Brain microvascular endothelial cell (primary cell): ENCODE measurements at places on chromosomes 12 and 14.

DNA sequence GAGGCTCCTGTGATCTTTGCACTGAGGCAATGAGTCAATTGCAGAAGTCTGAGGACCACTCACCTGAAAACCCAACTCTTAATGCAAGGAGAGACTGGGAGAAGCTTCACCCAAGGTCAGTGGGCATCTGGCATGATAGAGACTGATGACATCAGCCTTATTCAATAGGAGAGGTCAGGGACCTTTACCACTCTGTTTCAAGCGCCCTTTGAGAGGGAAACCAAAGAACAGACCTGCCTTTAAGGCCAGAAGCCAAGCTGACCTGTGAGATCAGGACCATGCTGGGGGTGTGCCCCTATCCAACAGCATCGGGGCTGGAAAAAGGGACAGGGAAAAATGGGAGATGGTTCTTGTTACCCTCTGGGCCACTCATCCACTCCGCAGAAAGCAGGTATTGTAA is 83.3 kb upstream of the FOXN3 start:
- DNase-seq, result no peak

DNA sequence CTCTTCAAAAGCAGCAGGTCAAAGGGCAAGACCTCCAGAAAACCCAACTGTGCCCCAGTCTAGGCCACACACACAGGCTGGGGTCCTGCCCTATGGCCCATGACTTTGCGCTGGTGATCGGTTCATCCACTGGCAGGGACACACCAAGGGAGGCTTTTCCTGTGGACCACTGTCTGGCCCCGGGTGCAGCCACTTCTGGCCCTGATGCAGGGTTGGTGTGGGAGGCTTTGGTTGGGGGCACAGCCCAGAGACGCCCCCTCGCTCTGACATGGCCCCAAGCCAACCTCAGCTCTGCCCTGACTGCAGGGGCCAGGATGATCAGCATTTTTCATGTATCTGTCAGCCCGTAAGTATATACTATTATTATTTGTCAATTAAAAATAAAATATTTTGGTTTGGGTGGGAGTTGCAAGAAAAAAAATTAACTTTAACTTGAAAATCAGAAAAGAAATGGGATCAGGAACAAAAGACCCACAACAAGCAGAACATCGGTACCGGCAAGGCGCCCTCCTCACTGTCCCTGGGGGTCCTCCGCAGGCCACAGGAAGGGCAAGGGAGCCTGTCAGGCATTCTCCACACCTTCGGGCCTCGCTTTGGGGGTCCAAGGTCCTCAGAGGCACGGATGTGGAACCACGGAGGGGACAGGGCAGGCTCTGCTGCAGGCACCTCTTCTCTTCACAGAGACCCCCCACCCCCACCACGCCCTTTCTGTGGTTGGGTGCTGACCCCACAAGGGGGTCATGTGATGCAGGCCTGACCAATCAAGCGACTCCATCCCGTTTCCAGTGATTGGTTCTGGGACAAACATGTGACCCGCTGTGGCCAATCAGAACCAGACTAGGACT is 181.5 kb upstream of the SFSWAP start:
- DNase-seq, result no peak

DNA sequence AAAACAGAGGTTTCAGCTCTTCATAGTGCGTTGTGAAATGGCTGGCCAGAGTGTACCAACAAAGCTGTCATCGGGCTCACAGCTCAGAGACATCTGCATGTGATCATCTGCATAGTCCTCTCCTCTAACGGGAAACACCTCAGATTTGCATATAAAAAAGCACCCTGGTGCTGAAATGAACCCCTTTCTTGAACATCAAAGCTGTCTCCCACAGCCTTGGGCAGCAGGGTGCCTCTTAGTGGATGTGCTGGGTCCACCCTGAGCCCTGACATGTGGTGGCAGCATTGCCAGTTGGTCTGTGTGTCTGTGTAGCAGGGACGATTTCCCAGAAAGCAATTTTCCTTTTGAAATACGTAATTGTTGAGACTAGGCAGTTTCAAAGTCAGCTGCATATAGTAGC is 14.3 kb upstream of the PAPLN start:
- no peak for DNase-seq

DNA sequence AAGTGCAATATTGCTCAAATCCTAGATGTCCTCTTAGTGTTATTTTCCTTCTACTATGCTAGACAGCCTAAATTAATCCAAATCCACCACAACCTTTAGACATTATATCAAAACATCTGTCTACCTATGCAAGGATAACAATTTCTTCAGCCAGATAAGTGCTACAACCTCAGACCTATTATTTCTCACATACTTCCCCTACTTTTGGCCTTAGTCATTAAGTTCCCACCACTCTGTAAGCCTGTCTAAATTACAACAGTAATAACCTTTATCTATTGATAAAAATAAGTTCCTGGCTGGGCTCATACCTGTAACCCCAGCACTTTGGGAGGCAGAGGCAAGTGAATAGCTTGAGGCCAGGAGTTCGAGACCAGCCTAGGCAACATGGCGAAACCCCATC is 74.0 kb downstream of the KIF21A start:
- no peak for DNase-seq

DNA sequence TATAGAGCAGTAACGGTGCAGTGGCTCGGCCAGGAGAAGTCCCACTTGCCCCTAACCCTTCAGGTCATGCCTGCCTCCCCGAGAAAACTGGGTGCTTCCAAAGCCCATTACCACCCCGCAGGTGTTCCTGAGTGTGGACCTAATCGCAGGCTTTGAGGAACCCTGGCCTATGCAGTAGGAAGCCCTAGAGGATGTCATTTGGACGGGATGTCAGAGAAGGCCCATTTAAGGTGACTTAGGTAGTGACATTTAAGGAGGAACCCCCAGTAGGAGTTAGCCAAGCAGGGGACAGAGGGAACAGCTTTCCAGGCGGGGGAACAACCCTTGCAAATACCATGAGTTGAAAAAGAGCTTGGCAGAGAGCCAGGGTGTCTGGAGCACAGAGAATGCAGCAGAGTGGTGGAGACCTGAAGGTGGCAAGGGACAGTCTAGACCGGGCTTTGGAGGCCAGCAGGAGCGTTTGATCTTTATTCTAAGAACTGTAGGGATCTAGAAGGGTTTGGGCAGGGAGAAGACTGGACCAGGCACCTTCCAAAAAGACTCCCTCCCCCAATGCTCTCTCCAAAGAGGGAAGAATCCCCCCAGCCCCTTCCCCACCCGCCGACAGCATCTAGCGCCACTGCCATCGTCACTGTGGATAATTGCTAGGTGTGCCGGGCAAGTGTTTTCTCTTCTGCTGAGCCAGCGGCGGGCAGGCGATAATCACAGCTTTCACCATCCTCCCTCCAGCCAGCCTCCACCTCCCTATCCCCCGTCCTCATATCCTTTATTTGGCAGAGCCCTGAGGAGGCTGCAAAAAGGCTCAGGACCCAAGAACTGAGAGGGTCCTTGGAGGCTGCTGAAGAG is 33.3 kb upstream of the BEGAIN start:
- DNase-seq, result no peak

- DNase-seq, result no peak
These were observed 57.6 kb downstream of the CCDC85C start for GRCh38 chr14:99546234-99546879.

DNA sequence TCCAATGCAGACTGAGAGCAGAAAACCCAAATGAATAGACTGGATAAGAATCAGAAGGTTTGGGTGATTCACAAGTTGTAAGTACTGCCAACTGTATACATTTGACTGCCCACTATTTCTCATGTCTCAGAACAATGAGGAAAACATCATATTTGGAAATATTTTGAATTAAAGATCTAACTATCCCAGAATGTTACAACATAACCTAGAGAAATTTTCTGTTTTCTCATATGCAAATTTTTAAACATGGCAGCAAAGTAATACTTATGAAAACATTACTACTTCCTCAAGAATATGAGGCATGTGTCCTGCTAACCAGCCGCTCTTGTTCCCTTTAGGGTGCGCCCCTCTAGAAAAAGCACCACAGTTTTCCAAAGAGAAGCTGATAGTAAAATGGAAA is 179.9 kb downstream of the PTPRO start:
- DNase-seq, result no peak

DNA sequence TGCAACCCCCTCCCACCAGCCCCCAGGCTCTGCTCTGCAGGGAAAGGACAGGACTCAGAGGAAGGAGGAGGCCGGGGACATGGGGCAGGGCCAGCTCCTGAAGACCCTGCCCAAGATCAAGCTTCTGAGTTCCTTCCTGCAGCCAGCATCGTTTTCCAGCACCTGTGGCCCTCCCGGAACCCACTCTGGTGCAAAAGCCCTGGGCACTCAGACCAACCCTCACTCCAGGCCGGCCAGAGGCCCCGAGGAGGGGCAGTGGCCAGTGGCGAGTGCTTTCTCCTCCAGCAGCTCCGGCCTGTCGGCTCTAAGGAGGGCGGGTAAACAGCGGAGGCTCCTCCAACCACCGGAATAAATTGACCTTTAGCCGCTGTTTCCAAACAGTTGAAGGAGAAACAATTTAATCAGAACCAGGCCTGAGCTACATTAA is 10.8 kb downstream of the TMEM179 start:
- DNase-seq, result no peak

DNA sequence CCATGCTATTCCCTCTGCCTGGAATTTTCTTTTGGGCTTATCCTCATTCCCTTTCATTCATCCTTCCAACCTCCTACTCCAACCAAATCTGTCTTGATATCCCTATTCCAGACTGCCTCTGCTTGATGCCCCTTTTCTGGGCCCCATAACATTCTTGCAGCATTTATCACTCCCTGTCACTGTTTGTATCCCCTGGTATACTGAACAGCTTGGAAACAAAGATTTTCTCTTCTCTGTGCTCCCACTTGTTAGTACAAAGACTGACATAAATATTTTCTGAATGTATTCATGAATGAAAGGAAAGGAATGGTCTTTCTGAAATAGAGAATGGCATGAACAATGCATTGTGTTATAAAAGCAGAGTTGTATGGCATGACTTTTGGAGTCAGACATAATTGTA is 7.5 kb downstream of the IRAK4 start:
- DNase-seq, result peak; percentile 44

DNA sequence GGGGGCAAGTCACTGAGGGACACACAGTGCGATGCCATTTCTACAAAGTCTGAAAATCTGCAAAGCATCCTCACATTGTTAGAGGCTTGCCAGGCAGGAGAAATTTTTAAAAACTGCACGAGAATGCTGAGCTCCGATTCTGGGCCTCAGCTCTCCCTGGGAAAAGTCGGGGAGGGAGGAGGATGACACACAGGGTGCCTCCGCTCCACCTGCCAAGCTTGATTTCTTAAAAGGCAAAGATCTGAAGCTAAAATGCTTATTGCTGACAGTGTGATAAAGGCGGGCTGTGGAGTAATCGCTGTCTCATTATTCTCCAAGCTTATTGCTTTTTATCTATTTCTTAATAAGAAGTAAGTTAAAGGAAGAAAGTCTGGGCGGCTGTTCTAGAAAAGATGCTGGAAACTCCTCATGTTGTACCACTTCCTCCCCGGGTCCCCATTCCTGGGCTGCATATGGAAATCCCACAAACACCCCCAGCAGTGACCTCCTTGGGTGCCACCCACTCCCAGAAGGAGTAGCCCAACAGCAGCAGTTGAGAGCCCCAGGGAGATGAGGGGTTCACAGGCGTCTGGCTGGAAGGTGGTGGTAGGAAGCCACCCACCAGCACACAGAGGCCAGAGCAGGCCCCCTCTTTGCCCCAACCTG is 55.0 kb downstream of the CCDC85C start:
- DNase-seq, result no peak

- DNase-seq, result peak; percentile 93
These were observed 120.1 kb downstream of the SMOC1 start for GRCh38 chr14:69999261-69999674.

GRCh38 chr12:120818416-120818815 is 85.7 kb downstream of the SPPL3 start:
- DNase-seq, result no peak

- no peak for DNase-seq
These were observed 302 bp downstream of the CCDC38 start for GRCh38 chr12:95942101-95942523.

- no peak for DNase-seq
These were observed 208.4 kb upstream of the FKBP4 start for GRCh38 chr12:2586156-2587038.

- peak; percentile 7 for DNase-seq
These were observed 16.7 kb upstream of the TMEM106C start for GRCh38 chr12:47946413-47947323.

GRCh38 chr12:51549637-51550036 is 41.4 kb upstream of the SCN8A start:
- DNase-seq, result peak; percentile 2

GRCh38 chr12:122422730-122423257 is 325 bp upstream of the CLIP1 start:
- DNase-seq, result no peak

- peak; percentile 30 for DNase-seq
These were observed 17.3 kb downstream of the PPM1A start for GRCh38 chr14:60266021-60266937.

DNA sequence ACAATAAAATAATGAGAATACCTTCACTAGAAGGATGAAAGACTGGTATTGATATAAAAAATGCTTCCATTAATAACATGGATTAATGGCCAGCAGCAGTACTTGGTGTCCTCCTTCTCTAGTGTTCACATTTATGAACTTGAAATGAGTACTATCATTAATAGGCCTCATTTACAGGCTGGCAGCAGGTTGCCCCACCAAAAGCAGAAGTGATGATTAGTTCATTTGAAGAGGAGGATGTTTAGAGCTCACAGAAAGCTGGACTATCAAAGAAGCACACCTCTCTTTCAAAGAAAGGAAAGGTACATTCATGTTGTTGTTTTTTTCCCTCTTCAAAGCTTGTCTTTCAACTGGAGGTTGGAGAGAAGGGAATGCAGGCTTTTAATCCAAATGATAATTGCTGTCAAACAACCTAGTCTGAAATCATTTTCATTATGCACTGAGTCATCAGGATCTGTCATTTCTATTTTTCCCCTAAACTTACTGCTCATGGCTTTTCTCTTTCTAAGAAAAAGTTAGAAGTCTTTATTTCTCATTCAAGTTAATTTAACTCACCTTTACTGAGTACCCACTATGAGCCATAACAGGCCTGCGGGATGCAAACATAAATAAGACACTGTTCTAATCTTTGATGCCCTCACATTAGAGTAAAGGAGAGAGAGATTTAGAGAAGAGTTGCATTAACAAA is 157.9 kb upstream of the GRIP1 start:
- no peak for DNase-seq

DNA sequence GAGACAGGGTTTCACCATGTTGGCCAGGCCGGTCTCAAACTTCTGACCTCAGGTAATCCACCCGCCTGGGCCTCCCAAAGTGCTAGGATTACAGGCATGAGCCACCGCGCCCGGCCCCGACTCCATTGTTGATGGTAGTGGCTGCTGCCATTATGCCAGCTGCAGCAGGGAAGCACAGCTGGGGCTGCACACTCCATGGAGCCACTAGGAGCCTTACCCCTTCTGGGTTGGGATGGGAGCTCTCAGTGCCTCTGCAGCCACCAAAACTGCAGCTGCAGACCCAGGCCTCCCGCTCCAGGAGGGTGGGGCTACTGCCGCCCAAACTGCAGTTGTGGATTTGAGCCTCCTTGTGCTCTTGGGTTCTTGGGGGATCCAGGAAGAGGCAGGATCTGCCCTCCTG is 25.9 kb downstream of the TCHP start:
- no peak for DNase-seq

- DNase-seq, result no peak
These were observed 460.9 kb downstream of the ZFP36L1 start for GRCh38 chr14:68331991-68332390.

GRCh38 chr14:31921721-31922120 is 155.4 kb upstream of the ARHGAP5 start:
- no peak for DNase-seq

- DNase-seq, result no peak
These were observed 203.8 kb downstream of the RBM19 start for GRCh38 chr12:113762155-113762881.

GRCh38 chr12:47156167-47156736 is 76.5 kb upstream of the AMIGO2 start:
- DNase-seq, result peak; percentile 79
